ENCODE measurements at places on chromosomes 7 and 10.

GRCh38 chr7:109890622-109891021, 1200.3 kb upstream of the LRRN3 start:
- DNase-seq, result peak; percentile 3

DNA sequence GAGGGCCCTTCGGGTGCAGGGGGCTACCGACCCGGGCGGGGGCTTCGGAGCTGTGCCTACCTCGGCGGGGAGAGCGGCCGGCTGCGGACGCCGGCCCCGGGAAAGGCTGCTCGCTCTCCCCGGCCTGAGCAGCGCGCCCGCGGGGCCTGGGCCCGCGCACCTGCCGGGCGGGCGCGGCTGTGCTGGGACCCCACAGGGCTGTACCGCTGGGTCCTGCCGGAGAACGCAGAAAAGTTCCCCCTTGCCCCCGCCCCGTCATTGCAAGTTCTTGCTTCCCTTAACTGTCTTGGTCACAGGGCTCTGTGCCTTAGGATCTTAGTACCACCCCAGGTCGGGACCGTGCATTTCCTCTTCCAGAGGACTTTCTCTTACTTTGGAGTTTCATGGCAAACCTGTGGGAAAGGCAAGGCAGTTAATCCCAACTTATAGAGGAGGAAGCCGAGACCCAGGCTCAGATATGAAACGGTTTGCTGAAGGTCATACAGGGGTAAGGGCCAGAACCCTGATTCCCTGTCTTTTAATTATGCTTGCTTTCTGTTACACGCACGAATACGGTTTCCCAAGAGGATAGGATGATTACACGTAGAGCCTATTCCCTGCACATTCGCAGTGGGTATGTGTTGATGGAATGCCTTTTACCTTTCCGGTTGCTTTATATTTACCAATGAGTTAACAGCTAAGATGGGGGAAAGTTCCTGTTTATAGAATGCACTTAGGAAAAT, 652 bp downstream of the PCGF5 start:
- peak; percentile 33 for DNase-seq

DNA sequence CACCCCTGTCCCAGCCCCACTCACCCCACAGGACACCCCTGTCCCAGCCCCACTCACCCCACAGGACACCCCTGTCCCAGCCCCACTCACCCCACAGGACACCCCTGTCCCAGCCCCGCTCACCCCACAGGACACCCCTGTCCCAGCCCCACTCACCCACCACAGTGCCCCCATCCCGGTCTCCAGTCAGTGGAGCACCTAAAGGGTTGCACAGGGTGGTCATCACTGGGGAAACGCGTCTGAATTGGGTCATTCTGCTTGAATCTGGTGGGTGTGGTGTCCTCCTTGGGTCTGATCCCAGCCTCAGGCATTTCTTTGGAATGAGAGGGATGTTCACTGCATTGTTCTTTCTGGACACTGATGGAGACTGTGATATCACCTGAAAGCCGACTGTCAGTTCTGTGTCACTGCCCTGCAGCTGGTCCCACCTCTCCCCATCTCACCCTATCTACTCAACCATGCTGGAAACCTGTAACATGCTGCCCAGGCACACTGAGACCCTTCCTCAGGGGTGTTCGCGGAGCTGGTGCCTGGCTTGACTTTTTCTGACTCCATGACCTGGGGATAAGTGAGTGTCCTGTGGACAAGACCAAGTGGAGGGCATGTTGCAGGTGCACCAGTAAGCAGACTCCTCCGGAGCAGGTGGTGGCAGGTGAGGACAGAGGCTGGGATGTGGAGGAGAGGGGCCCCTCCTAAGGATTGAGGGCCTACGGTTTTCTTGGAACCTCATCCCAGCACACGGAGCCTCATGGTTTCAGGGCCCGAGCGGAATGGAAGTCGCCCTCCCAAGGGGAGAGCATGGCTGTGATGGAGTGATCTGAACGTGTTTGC, 262.5 kb upstream of the PPP2R2D start:
- DNase-seq, result no peak

DNA sequence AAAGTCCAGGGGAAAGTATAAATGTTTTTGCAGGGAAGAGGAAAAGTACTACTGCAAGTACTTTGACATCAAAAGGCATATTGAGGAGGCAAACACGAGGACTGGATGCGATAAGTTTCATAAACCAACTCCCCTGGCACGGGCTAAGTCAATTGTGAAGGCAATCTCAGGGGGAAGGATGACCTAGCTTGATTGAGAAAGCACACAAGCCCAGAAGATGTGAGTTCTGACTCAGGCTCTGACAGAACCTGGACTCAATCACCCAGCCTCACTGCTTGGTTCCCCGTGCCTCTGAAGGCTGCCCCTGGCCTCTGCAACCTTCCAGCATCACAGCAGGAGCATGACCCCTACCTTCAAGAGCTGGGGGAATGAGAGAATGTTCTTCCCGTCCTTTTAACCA, 93.2 kb upstream of the ZNF438 start:
- no peak for DNase-seq

DNA sequence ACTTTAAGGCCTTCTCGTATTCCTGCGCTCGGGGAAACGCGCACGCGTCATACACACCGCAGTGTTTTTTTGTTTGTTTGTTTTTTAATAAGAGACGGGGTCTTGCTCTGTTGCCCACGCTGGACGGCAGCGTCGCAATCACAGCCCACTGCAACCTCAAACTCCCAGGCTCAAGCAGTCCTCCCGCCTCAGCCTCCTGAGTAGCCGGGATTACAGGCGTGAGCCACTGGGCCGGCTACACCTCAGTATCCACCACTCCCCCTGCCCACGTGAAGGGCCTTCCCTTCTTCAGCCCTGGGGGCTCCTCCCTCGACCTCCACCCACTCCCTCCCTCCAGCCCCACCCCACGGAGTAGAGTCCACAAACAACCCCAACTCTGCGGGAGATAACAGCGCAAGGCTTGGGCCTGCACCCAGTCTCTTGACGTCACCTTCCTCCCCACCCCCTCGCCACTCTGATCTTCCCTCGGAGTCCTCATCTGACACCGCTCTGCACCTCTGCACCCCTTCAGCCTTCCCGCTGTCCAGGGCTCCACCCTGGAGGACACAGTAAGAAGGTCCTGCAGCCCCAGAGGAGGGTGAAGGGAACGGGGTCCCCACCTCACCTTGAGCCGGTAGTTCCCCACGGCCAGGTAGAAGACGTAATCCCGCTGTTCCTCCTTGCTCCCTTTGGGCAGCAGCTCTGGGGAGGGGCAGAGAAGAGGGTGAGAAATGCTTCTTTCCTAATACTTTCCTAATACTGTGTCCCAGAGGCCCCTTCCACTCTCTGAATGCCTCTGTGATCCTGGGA, 2.8 kb upstream of the CLDN15 start:
- no peak for DNase-seq

- DNase-seq, result peak; percentile 24
Measured at GRCh38 chr10:32317795-32318357, 29.1 kb downstream of the EPC1 start.

DNA sequence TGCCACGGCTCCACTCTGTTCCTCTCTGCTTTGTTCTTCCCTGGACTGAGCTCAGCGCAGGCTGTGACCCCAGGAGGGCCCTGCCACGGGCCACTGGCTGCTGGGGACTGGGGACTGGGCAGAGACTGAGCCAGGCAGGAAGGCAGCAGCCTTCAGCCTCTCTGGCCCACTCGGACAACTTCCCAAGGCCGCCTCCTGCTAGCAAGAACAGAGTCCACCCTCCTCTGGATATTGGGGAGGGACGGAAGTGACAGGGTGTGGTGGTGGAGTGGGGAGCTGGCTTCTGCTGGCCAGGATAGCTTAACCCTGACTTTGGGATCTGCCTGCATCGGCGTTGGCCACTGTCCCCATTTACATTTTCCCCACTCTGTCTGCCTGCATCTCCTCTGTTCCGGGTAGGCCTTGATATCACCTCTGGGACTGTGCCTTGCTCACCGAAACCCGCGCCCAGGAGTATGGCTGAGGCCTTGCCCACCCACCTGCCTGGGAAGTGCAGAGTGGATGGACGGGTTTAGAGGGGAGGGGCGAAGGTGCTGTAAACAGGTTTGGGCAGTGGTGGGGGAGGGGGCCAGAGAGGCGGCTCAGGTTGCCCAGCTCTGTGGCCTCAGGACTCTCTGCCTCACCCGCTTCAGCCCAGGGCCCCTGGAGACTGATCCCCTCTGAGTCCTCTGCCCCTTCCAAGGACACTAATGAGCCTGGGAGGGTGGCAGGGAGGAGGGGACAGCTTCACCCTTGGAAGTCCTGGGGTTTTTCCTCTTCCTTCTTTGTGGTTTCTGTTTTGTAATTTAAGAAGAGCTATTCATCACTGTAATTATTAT, 1.2 kb downstream of the CLDN4 start:
- DNase-seq, result no peak

- peak; percentile 5 for DNase-seq
Measured at GRCh38 chr7:123351516-123352505, 152.0 kb upstream of the SLC13A1 start.

DNA sequence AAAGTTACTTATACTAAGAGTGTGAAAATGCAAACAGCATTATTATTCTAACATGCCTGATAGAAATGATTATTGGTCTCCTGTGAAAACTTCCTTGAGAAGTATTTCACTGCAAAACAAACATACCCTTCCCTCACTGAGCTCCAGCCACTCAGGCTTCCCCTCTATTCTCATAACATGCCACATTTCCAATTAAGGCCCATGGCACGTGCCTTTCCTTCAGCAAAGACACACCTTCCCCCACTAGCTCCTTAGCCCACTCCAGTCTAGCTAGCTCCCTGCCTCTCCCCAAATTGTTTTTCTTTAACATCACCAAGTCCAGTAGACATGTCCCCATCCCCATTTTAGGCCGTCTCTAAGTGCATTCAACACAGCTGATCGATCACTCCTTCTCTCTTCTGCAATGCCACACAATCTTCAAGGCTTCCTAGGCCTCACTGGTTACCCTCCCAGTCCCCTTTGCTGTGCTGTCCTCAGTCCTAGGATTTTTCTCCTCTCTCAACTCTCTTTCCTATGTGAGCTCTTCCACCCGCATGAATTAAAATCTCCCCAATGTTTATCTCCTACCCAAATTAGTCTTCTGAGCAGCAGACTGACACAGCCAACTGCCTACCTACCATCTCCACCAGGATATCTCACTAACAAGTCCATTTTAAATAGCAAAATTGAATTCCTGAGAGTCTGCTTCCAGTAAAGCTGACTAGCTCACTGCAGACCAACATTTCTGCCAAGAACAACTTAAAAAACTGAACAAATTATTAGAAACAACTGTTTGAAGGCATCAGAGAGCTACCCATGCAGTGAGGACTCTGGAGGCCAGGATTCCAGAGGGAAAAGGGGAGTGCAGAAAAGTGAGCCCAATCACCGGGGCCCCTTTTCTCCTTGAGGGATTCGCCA, 11.9 kb downstream of the CYTH3 start:
- no peak for DNase-seq

DNA sequence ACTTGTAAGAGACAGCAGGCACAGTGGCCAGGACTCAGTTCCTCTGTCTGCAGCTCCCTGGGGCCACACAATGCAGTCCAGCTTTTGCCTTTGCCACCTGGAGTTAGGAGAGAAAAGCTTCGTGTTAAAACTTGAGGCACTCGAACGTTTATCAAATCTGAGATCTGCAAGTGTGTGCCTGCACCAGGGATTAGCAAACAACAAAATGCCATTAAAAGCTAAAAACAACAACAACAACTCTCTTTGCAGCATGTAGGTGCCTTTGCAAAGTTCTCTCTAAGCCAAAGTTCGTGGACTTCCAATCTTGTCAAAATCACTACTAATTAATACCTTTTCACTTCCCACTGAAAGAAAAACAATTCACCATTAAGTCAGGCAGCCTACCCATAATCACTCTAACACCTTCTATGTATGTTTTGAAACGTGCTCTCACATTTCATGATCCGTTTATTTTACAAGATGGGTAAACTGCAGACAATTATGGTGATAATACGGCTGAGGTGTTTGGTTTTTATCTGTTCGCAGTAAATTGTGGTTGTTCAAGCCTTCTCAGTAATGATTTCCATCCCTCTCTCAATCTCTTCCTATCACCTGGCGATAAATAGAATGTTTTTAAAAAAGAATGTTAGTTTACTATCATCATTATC, 36.2 kb upstream of the SDK1 start:
- DNase-seq, result no peak

- DNase-seq, result no peak
Measured at GRCh38 chr10:29991382-29991781, 68.0 kb downstream of the JCAD start.

DNA sequence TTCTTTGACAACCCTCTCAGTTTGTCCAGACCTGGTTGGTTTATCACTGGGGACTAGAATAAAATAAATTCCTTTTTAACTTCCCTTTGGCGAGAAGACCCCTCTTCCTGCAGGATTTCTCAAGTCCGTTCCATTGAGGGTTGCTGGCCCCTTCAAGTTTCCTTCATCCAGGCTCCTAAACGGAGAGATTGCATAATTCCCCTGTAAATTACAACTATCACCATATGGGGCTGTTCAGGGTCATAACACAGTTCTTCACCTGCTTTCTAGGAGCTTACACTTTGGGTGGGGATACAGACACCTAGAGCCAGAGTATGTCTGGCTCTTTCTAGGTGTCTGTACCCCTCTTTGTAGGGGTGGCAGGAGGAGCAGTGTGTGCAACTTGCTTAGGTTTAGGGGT, 3.3 kb upstream of the COPS6 start:
- DNase-seq, result no peak

GRCh38 chr7:117098457-117098856, 145.2 kb downstream of the ST7 start:
- DNase-seq, result peak; percentile 75

- DNase-seq, result peak; percentile 59
Measured at GRCh38 chr7:100493476-100494264, 9.9 kb downstream of the NYAP1 start.

GRCh38 chr10:47286591-47287315, 13.2 kb upstream of the GDF10 start:
- no peak for DNase-seq

GRCh38 chr10:71648933-71649320, 70.7 kb downstream of the C10orf105 start:
- DNase-seq, result no peak

DNA sequence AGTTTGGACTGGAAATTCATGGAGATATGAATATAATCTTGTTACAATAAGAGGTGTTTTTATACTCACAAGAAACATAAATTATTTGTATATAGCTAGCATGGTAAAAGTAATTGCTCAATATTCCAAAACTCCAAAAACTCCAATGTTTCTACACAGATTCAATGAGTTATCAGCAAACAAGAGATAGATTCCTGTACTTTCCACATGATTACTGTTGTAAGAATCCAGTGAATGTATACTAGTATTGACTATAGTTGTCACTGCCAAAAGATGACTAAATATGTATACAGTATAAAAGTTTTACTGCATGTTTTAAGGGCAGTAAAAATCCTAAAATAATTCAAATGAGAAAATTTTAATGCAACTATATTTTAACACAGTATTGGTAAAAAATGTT, 10.7 kb downstream of the ATOH7 start:
- no peak for DNase-seq
